HAP-1 (cell line): ENCODE measurements at places on chromosomes 5 and 9.

- DNase-seq: no peak
Measured at GRCh38 chr5:40430101-40430710, 249.5 kb upstream of the PTGER4 start.

- DNase-seq: no peak
Measured at GRCh38 chr9:38117651-38118050, 48.6 kb upstream of the SHB start.

- DNase-seq: no peak
Measured at GRCh38 chr5:141910271-141910673, 13.4 kb upstream of the DELE1 start.

- DNase-seq: peak; percentile 25
Measured at GRCh38 chr5:146662229-146662628, 146.2 kb upstream of the GPR151 start.

DNA sequence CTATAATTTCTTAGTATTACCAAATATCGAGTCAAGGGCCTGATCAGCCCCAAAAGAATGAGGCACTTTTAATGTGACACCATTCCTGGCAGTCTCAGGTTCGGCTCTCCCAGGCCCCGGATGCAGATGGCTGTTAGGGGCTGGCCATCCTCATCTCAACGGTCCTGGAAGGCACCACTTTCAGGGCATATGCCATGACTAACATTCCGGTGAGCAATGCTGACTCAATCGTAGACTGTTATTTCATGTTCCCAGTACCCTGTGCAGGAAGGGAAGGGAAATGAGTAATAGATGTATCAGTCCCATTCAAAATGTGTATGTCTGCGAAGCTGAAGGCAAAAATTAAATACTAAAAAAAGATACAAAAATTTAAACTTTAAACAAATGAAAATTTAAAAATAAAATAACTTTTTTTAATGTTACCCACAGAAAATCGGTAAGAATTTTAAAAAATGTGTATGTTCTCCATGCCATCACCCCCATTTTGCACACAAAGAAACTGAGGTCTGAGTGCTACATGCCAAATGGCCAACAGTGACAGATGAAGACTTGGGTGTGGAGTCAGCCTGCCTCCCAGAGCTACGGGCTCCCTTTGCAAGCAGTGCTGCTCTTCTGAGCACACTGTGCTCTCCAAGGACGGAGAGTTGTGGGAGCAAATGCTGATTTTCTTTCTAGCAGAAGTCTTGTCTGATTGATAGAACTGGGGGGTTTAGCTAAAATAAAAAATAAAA lies 79.0 kb downstream of the GLDC start:
- DNase-seq: no peak

DNA sequence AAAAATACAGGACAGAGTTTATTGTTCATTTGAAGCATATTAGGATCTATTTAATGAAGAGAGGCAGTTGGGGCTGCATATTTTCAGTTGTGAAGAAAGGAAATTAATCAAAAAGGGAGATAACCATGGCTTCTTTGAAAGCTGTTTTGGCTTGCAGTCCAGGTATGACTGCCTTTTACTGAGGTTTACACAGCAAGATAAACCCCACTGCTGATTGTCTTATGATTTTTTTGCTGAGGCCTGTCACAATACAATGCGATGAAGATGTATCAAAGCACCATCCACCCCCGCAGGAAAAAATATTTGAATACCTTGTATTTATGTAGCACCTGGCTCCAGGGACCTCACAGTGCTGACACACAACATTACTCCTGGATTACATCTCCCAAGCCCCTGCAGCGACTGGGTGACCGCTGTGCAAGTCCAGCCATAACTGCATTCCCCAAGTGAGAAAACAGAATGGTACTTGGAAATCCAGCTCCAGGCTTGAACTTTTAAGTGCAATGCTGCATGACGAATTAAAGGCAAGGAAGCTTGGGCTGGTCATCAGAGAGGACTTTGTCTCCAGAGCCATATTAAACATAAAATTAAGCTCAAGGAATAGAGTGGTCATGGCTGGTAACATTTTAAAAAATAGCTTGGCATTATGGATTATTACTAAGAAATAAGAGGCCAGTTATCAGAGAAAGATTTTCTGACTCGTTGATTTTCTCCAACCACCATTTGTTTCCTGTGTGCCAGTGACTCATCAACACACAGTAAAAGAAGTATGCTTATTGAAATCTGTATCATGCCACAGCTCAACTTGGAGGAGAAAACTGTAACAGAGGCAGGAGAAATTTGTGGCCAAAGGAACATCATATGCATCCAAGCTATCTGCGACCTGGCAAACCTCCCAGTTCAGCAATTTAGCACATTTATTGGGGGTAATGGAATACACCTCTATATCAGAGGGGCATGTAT lies 374.2 kb downstream of the MAN2A1 start:
- DNase-seq: no peak

DNA sequence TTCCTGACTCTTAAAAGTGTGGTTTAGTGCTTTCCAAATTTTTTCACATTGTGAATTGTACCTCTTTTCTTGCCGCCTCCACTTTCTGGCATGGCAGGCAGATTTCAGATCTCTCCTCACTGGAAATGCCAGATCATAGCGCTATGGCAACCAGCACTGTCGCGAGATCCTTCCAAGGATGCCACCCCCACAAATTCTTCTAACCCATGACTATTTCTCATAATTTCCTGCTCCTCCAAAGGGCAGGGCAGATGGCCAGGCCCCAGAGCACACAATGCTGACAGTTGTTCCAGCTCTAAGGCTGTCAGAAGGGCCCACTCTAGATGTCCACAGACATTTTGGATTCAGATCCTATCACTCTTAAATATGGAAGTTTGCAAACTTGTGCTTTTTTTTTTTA lies 446.2 kb upstream of the RIOK2 start:
- no peak for DNase-seq

DNA sequence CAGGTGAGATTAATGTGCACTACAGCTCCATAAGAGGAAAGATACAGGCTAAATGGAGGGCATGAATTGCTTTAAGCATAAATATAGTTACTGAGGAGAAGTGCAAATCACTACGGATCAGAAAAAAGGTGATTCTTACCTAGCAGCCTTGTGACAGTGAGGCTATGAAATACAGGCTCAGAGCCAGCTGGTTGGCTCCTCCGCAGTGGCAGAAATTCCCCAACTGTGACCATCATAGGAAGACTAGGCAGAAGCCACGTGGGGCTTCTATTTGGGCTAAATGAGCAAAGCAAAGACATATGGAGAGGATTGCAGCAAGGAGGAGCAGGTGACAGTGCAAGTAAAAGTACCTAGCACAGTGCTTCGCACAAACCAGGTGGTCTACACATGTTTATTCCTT lies 40.5 kb downstream of the CDO1 start:
- DNase-seq: no peak

DNA sequence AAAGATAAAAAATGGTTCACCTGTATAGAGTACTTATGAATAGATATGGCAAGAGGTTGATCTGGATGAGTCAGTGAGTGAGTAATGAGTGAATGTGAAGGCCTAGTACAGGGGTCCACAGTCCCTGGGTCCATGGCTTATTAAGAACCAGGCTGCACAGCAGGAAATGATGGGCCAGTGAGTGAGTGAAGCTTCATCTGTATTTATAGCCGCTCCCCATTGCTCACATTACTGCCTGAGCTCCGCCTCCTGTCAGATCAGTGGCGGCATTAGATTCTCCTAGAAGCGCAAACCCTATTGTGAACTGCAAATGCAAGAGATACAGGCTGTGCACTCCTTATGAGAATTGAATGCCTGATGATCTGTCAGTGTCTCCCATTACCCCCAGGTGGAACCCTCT lies 307.7 kb upstream of the ZNF608 start:
- DNase-seq: no peak

DNA sequence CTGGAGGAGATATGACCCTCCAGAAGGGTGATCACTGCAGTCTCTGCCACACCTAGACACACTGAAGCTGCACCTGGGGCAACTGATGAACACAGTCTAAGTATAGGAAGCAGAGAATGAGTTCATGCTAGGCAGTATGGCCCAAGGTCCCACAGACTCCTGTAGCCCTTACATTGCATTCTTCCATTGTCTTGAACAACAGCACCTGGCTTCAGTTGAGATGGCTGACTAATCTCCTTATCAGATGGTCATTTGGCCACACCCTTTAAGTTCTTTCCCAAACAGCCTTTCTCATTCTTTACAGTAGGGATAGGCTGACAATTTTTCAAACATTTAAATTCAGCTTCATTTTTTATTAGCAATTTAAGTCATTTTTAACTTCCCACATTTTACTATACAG lies 23.1 kb downstream of the CENPK start:
- no peak for DNase-seq
